ENCODE measurements at places on chromosomes 1 and 21.

GRCh38 chr1:183480971-183481441 lies 8.7 kb downstream of the SMG7 start:
- H3K4me1 ChIP-seq = peaks cover 22% of the 10 kb centered on the region
- no peaks in the 10 kb centered on the region for H3K27me3 ChIP-seq
- no peaks in the 10 kb centered on the region for H3K36me3 ChIP-seq
- no peak overlapping the region for H3K4me3 ChIP-seq
- DNase-seq = no peak
- no peak overlapping the region for H3K27ac ChIP-seq

- H3K27me3 ChIP-seq = no peaks in the 10 kb centered on the region
- H3K27ac ChIP-seq = peak overlapping the region; percentile 81
- no peak for DNase-seq
- peak overlapping the region; percentile 73 for H3K4me3 ChIP-seq
These were observed 701 bp downstream of the DEDD start for GRCh38 chr1:161131523-161132409.

GRCh38 chr21:25062061-25062460 lies 545.2 kb downstream of the MRPL39 start:
- no peaks in the 10 kb centered on the region for H3K36me3 ChIP-seq
- DNase-seq = no peak
- no peak overlapping the region for H3K27ac ChIP-seq
- H3K27me3 ChIP-seq = no peaks in the 10 kb centered on the region
- no peak overlapping the region for H3K4me3 ChIP-seq

DNA sequence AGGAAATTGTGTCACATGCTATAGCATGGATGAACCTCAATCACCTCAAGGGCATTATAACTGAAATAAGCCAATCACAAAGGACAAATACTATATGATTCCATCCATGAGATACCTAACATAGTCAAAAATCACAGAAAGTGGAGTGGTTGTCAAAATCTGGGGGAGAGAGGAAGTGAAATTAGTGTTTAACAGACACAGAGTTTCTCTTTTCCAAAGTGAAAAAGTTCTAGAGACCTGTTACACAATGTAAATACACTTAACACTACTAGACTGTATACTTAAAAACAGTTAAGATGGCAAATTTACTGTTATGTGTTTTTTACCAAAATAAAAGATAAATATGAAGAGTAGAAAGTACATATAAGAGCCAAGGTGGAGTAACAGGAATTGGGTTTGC lies 31.8 kb downstream of the ZNF644 start:
- H3K27me3 ChIP-seq = no peaks in the 10 kb centered on the region
- DNase-seq = no peak
- H3K4me3 ChIP-seq = no peak overlapping the region
- H3K4me1 ChIP-seq = no peaks in the 10 kb centered on the region
- no peak overlapping the region for H3K27ac ChIP-seq

DNA sequence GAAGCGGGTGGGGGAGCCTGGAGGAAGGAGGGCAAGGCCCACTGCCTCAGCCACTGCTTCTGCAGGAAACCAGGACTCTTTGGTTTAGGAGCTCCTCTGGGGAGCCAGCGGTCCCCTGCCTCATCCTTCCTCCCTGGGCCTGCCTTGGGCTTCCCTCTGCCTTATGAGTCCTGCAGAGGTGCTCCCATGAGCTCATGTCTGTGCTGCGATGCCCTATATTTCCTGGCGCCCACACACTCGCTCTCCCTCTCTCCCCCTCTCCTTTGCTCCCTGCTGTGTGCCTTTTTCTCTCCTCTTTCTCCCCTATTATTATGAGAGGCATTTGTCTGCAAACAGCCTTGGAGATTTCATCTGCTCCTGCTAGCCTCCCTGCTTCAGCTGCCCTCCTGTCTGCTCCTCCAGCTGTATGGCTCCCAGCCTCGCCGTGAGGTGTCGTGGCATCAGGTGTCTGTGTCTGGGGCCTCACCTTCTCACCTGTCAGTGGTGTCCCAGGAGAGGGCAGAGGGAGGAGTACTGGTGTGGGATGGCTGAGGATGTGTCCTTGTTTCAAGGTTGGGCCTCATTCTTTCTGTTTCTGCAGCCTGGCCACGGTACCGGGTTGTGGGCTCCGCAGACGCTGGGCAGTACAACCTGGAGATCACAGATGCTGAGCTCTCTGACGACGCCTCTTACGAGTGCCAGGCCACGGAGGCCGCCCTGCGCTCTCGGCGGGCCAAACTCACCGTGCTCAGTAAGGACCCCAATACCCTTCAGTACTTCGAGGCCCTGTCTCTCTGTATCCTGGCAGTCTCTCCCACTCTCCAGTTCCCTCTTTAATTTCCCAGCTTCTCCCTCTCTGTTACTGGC lies 84.2 kb downstream of the KIRREL1 start:
- H3K36me3 ChIP-seq = no peaks in the 10 kb centered on the region
- no peaks in the 10 kb centered on the region for H3K4me1 ChIP-seq
- DNase-seq = no peak
- no peak overlapping the region for H3K27ac ChIP-seq
- H3K4me3 ChIP-seq = no peak overlapping the region
- H3K27me3 ChIP-seq = no peaks in the 10 kb centered on the region

DNA sequence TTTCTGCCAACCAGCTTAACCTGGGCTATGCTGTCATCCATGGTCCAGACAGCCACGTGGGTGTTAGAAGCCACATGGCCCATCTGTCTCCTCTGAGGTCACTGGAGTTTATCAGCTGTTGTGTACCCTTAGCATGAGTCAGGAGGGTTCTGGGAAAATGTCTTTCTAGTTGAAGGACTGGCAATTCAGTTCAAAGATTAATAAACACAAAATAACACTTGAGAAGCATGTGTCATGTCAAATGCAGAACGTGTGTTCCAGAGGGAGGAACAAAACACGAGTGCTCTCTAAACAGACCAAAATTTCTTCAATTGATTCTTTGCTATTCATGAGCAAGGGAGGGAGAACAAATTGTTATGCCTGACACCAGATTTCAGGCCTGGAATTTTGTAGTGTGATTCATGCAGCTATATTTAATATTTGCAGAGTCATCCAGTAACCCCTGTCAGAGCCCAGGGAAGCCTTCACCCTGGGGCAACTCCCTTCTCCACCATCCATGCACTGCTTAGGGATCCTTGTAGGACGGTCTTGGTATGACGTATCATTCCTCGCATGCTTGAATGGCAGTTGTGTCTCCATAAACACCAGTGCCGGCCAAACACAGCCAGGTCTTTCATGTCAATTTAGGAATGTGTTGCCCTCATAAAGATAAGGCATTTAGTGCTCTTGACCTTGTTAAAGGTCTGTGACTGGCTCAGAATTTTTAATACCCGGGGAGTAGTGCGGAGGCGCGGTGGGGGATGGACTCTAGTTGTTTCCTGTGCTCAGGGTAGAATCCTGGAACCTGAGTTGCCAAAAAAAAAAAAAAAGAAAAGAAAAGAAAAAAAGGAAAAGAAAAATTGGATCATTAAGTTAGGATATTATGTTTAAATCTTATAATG lies 27.7 kb upstream of the DYRK1A start:
- H3K36me3 ChIP-seq = no peaks in the 10 kb centered on the region
- DNase-seq = no peak
- no peak overlapping the region for H3K27ac ChIP-seq
- no peak overlapping the region for H3K4me3 ChIP-seq

All from effector memory CD4-positive, alpha-beta T cell (primary cell).